Muscle of leg (tissue), 16 donors: ENCODE measurements at places on chromosomes 11 and 22. TPM values are rescaled to one million over a fixed set of nuclear protein-coding genes. Genes with fewer than 3 reads are reported as not detected.

Gene XPNPEP3
- total RNA-seq: 8.2 TPM

Gene FAM181B
- total RNA-seq: 0.27 TPM

DNA sequence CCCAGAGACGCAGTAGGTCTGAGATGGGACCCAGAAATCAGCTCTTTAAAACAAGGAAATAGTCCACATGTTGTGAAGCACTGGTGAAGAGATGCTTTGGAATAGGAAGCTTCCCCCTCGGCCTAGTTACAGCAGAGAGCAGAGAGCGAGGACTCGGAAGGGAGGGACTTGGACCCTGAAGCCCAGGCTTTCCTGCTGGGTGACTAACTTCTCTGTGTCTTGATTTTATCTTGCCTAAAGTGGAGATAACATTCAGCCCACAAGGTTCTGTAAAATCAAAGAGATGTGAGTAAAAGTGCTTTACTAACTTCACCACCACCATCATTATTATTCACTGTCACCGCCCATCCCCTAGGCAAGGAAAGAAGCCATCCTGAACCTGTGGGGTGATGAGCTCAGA, 58.4 kb downstream of the THAP12 start:
- H3K27me3 ChIP-seq: peaks cover 37% of the 10 kb centered on the region
- no peak overlapping the region for H3K4me3 ChIP-seq
- H3K4me1 ChIP-seq: peaks cover 15% of the 10 kb centered on the region

Gene MUC2
- not detected for total RNA-seq

- H3K27ac ChIP-seq: no peak overlapping the region
- peaks cover 18% of the 10 kb centered on the region for H3K4me1 ChIP-seq
- no peaks in the 10 kb centered on the region for H3K36me3 ChIP-seq
- H3K4me3 ChIP-seq: no peak overlapping the region
These were observed 27.9 kb upstream of the PAK1 start for GRCh38 chr11:77501758-77502157.

Gene SLC25A17
- 19.2 TPM for total RNA-seq

- no peak for DNase-seq
- no peak overlapping the region for H3K27ac ChIP-seq
- H3K4me3 ChIP-seq: no peak overlapping the region
- no peaks in the 10 kb centered on the region for H3K27me3 ChIP-seq
These were observed 215.7 kb downstream of the CSNK2A3 start for GRCh38 chr11:11137339-11137738.

- H3K4me3 ChIP-seq: no peak overlapping the region
- no peaks in the 10 kb centered on the region for H3K27me3 ChIP-seq
- no peak for DNase-seq
- no peak overlapping the region for H3K27ac ChIP-seq
- no peaks in the 10 kb centered on the region for H3K4me1 ChIP-seq
These were observed 276.5 kb downstream of the LUZP2 start for GRCh38 chr11:24773322-24773721.

DNA sequence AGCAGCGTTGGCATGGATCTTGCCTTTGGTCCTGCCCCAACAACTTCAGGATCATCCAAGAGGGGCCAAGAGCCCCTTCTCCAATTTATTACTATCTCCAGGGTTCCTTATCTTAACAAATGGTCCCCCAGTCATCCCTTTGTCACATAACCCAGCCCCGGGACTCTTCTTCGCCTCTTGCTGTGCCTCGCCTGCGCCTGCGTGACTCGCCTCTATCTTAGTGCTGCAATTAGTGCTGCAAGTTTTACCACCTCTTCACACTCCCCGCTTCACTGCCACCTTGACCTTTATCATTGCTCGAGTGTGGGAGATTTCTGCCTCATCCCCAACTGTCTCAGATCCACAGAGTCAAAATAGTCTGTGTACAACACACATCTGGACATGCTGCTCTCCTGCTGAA, 4.0 kb upstream of the IGSF22 start:
- no peak overlapping the region for H3K4me3 ChIP-seq
- DNase-seq: no peak
- H3K27me3 ChIP-seq: no peaks in the 10 kb centered on the region
- H3K4me1 ChIP-seq: peaks cover 20% of the 10 kb centered on the region

Gene ADAMTS15
- total RNA-seq: 17.8 TPM
